ENCODE measurements at places on chromosomes 4 and X. TPM values are rescaled to one million over a fixed set of nuclear protein-coding genes. Genes with fewer than 3 reads are reported as not detected.

Gene APOOL
- total RNA-seq = 14.5 TPM

Gene NAA11
- total RNA-seq = not detected

Gene GPR82
- 0.10 TPM for total RNA-seq

Gene GNRHR
- total RNA-seq = 0.10 TPM

Gene PAGE2B
- total RNA-seq = 0.99 TPM

Gene SPIN4
- 9.9 TPM for total RNA-seq
